ENCODE measurements at places on chromosomes 2 and 18.

DNA sequence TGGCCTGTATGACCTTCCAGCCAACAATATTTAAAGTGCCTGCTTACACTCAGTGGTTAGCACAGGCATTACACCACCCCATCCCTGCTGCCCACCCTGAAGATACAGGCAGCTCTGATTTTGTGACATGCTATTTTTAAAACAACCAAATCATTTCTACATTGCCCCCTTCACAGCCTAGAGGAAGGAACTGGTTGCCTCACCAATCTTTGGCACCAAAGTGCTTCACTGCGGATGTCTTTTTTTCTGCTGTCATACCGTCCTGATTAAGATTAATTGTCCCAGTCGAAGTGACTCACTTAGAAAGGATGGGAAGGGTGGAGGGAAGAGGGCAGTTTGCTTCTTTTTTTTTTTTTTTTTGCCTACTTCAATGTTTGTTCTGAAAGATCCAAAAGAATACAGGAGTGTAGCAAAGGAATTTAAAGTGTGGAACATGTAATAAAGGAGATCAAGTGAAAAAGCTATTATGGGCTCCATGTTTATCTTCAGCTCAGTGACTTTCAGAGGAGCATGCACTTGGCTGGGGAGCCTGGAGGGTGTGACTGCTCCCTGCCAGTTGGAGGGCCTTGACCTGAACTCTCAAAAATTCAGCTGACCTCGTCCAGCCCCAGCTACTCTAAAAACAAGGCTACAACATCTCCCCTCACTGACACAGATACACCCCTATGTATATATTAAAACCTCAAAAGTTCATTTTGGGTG lies 501.1 kb upstream of the TNP1 start:
- peak; percentile 92 for DNase-seq

DNA sequence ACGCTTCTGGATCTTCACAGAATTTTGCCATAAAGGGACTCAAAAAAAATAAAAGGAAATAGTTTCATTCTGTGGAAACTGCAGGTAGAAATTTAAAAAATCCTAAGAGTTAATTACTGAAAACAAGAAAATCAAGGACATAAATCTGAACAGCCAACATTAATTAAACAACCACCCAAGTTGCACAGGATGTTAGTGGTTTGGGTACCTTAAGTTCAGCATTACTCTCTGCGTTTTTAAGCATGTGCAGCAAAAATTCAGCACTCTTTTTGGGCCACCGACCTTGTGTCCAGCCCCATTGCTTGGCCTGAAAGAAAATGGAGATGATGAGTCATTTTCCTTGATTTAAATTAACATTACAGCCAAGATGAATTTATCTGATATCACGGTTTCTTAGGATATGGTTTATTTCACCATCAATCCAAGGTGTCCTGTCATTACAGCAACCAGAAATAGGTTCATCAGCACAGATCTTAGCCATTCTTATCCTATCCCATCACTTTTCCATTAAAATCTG lies 3.3 kb upstream of the C18orf32 start:
- DNase-seq: no peak

GRCh38 chr2:144078106-144078505 lies 441.8 kb downstream of the ZEB2 start:
- no peak for DNase-seq

DNA sequence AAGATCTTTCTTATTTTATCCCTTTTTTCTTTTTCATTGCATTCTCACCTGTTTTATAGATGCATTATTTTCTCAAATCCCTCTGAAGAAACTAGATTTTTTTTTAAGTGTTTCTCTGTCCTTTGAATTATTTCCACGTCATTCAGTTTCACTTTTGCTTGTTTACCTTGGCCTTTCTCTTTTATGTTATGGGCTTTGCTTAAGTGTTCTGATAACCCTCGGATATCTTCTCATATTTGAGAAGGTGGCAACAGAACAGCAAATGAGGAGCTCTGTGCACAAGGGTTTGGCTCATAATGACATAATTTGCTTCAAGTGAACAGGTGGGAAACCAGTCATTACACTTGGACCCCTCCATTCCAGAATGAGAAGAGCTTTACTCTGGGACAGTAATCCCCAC lies 111.9 kb downstream of the C1D start:
- DNase-seq: no peak

GRCh38 chr18:76823161-76823538 lies 793 bp downstream of the ZNF236 start:
- DNase-seq: no peak

DNA sequence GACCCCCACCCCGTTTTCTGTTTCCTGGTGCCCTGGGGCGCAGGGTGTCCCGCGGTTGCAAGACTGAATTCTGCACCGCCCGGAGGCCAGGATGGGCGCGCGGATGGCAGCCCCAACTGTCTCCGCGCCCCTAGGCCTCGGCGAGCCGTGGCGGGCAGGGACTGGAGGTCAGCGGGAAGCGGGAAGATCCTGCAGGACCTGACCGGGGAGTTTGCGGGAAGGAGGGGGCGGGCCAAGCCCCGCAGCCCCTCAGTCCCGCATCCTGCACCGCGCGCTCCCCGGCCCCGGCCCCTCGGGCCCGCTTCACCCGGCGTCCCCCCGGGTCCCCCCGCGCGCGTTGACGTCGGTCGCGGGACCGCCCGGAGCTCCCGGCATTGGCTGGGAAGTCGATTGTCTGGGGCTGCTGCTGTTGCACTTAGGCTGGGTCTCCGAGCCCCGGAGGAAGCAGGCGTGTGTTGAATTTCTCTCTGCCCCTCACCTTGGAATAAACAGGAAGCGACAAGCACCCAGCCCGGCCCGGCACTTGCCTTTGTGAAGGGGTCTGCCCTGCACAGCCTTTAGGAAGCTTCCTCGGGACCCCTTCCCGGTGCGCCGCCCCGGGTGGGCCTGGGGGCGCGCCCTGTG lies at the start of gene LDLRAD4:
Gene LDLRAD4, plus strand, starts transcription at position 393 of the 624 bp plus-strand sequence.
- no peak for DNase-seq

DNA sequence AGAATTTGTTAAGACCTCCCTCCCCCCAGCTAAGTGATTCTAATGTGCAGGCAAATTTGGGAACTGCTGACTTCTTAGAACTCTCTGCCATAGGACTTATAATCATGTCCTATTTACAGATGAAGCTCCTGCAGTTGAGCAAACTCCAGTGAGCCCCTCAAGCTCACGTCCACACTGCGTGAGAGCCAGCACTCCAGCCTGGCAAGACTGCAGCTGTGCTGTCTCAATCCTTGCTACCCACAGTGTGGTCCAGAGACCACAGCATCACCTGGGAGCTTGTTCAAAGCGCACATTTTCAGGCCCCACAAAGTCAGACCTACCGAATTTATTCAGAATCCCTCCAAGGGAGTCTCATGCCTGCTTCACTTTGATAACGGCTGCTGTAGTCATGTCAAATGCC lies 243.2 kb upstream of the RAB12 start:
- DNase-seq: no peak

GRCh38 chr18:3626929-3627458 lies 177.0 kb downstream of the TGIF1 start:
- no peak for DNase-seq

DNA sequence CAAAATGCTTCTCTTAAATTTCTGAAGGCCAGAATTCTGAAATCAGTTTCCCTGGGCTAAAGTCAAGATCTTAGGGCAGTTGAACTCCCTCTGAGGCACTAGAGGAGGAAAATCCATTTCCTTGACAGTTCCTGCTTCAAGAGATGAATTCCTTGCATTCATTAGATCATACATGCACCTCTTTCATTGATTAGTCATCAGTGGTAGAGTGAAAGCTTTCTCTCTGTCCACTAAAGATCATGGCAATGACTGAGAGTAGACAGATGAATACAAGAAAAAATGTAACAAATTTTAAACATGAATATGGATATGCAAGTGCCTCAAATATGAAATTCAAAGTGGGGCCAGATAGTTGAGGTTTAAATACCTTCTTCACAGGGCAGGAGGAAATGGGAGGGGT lies 693.4 kb upstream of the TMEFF2 start:
- DNase-seq: no peak

- no peak for DNase-seq
These were observed 1111.6 kb upstream of the ZEB2 start for GRCh38 chr2:145631561-145631960.

GRCh38 chr2:235940330-235940729 lies 227.9 kb downstream of the GBX2 start:
- peak; percentile 81 for DNase-seq

DNA sequence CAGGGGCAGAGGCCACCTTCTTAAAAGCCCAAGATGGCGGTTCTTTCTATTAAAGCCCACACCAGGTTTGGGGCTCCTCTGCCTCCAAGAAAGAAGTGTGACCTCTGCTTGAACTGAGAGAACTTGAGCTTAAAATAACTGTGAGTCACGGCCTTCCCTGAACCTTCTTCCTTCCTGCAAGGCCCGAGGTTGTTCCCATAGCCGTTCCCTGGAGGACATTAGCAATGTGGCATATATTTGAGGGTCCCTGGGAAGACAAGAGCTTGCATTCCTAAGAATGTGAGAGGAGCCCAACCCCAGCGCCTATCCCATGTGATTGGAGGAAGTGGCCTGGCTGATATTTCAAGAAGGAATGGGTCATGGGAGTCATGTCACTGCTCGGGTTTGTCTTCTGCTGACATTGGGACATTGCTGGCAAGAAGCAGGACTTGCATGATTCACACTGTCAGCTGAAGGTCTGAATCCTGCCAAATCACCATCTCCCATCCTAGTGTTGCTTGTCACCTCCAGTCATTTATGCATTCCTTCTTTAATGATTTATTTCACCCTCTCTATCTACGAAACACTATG lies 168.1 kb downstream of the TRIB2 start:
- DNase-seq: peak; percentile 83
